ENCODE measurements at places on chromosomes 2 and 18. TPM values are rescaled to one million over a fixed set of nuclear protein-coding genes. Genes with fewer than 3 reads are reported as not detected.

GRCh38 chr2:226894752-226895151 is 58.9 kb downstream of the RHBDD1 start:
- DNase-seq: no peak

DNA sequence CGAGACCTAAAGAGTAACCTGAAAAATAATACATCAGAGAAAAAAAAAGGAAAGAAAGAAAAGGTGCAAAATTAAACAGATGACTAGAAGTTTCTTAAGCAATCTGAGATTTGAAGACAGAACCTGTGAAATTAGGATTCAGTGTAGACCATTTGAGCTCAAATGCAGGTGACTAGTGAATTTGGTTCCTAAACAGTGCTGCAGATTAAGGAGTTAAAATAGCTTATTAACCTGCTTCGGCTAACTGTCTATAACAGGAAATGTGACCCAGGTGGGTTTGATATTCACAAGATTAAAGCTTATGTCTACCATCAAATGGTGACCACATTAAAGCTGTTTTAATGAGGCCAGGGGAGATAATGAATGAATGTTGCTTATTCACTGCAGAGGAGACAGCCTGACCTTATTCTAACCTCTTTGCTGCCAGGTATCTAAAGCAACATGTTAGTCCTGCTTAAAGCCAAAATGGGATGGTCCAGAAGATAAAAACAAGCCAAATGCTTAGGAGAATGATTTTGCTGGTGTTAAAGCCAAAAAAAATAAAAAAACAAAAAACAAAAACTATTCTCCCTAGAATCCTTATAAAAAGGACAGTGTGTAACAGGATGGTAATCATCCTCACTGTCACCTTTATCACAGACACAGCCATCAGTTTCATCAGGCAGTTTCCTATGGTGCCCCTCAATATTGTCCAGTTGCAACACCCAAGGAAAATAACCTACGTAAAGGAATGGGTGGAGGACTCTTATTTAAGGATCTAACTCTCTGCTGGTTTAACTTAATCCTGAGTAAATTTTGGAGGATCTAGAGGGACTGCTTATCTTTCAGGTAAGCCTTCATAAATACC is 769.0 kb upstream of the ZEB2 start:
- DNase-seq: no peak

GRCh38 chr2:188385857-188386256 is 94.2 kb downstream of the GULP1 start:
- DNase-seq: no peak

- no peak for DNase-seq
Measured at GRCh38 chr2:178635897-178636296, 155.6 kb downstream of the PLEKHA3 start.

Gene ABCG8
- total RNA-seq: under 0.01 TPM
